ENCODE measurements at places on chromosomes 4 and X.
A peak's percentile ranks its signal among the peaks of the same experiment; 100 is the strongest.

DNA sequence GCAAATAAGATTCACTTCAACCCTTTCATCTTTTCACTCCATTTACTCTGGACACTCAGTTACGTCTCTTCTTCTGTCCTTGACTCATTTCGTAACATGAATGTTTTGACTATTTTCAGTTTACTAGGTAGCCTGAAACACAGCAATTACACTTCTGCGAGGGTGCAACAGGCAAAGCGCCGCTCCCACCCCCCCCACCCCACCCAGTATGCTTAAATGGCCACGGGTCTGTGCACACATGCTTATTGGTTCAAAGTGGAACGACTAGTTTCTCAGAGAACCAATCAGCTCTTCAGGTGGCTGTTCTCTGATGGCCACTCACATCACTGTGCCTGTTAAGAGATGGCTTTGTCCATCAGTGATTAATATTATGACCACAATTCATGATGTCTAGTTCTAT lies 3.5 kb downstream of the BEND4 start:
- no peak for DNase-seq

DNA sequence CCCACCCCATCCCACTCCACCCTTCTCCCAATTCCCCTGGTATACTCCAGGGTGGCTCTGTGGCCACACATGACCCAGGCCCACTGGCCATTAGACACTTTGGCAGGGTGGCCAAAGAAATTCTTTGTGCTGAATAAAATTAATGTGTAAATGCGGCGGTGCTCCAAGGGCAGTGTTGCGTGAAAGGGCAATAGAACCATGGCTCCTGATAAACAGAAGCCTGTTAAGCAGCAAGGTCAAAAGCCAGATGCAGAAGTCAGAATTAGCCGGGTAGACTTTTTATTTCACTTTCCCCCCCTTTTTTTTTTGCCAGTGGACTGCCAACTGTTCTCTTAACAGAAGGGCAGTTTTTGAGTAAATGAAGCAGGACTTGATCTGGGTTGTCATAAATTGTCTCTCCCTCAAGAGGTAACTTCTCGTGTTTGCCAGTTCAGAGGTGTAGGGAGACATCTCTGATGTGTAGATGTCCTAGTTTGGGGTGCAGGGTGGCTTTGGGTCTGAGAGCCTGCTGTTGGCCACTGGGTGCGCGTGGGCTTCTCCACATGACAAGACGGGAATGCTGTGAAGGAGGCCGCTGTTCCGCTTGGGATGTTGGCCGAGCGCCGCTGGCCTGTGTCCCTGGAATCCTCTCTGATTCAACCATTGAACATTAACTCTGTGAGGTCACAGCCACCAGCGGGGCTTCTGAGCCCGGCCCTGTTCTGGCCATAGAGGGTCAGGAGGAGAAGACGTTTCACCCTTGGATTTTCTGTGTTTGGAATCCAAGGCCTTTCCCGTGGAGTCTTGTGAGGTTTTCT lies 139.5 kb downstream of the TBL1X start:
- DNase-seq, result no peak

DNA sequence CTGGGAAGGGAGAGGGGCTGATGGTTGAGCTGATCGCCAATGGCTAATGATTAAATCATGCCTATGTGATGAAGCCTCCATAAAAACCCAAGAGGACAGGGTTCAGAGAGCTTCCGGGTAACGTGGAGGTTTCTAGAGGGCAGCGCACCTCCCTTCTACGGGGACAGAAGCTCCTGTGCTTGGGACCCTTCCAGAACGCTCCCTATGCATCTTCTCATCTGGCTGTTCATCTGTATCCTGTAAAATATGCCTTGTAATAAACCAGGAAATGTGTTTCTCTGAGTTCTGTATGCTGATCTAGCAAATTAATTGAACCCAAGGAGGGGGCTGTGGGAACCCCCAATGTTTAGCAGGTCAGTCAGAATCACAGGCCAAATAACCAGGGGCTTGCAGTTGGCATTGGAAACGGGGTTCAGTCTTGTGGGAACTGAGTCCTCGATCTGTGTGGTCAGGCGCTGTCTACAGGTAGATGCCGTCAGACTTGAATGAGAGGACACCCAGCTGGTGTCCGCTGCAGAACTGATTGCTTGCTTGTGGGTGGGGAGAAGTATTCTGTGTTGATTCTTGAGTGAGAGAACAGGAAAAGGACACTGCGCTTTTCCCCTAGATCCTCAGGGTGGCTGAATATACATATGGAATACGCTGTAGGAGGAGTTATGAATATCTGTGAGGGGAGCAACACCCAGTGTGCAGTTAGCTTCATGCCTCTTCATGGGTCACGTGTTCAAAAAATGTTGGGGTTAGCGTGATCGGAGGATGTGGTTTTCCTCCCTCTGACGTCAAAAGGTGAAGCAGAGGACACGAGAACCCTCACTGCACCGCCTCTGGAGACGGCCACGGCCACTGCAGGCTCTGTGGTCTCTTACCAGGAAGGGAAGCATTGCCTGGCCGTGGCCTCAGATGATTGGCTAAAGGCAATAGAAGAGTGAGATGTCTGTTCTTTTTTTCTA lies 29.2 kb downstream of the HTT-AS start:
- peak; percentile 54 for DNase-seq

- DNase-seq, result no peak
Observed at GRCh38 chrX:18828832-18829404, 121.5 kb downstream of the PPEF1 start.

DNA sequence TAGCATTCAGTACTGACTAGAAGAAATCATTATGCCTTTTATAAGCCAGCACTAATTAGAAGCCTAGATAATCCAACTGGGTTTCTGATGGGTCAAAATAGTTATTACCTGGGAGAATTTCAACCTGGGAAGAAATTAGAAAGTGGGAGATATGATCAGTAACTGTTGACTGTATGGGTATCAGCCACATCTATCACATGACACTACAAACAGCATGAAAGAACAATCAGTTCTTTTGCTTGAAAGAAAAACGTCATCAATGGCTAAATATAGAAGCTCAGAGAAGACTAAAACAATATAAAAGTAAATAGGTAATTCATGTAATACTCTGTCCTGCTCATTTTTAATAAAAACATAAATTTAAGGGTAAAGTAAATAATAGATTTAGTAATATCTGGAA lies 145.1 kb downstream of the CAMK2D start:
- DNase-seq, result no peak

- no peak for DNase-seq
Observed at GRCh38 chrX:152202886-152203285, 64.5 kb upstream of the MAGEA10 start.

DNA sequence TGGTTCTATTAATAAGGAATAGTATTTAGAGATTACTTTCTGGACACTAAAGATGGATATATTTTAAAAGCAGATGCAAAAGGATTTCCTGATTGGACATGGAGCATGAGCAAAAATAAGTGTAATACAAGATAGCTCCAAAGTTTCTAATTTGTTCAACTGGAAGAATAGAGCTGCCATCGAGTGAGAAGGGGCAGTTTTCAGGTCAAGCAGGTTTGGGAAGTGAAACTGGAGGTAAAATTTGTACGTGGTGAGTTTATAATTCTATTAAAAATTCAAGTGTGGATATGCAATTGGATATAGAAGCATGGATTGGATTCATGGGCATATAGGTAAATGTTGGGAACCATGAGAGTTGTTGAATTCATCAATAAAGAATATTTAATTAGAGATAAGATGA lies 31.8 kb downstream of the PRDM8 start:
- DNase-seq, result no peak

DNA sequence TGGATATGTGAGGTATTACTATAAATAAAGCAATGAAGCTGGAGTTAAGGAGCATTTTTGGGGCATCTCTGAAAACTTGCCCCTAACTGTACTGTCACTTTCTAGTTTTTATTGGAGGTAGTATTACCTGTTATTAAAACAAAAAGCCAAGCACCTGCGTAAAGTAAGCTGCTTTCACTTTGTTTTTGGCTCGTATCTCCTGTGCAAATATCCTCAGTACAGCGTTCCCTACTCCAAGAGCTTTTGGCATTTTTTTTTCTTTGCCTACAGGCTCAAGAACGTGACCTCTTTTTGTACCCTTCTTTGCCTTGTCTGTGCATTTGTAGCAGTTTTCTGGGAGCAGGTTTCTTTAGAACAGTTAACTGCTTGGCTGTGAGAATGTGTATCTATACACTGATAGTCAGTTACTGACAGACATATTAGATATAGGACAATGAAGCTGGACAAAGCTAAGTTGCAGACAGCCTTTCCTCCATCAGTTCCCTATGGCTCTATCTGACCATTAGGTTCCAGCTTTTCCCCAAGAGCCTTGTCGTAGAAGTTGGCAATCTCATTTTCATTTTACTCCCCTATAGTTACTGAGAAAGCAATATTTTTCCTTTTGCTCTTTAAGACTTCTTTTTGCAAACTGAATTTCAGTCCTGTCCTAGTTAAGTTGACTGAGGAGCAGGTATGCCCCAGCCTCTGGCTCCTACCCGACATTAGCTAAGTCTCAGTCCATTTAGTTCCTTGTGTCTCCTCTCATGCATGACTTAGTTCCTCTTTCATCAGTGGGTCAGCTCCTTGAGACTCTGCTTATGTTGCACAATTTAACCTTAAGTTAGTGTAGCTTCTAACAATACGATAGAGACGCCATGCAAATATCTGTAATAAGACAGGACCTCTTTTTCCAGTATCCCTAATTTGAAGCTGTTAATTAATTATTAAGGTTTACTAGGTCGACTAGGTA lies 71.5 kb upstream of the HPRT1 start:
- peak; percentile 81 for DNase-seq

DNA sequence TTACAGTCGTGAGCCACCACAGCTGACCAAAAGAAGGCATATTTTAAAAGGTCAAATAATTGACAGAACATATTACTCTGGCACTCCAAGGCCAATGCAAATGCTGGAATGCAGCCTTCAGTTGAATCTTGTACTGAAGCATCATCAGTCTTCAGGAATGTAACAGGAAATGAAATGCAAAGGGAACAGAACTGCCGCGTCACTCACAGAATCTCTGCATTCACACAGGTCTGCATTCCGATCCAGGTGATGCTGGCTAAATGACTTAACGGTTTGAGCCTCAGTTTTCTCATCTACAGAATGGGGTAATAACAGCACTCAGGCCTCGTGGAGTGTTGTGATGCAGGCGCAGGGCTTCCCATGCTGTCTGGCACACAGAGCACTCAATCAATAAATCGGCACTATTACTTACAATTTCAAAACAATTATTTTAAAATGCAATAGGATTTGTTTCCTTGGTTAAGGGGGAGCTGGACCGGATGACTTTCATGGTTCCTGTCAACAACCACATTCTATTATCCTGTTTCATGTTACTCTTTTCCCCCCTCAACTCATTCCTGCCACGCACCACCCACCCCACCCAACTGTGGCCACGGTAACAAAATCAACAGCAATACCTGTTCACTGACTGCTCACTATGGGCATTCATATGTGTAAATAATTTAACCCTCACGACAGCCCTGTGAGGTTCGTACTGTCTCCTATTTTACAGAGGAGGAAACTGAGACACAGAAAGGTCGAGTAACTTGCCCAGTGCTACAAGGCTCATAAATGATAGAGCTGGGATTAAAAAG lies 32.4 kb downstream of the IGFBP7 start:
- no peak for DNase-seq

DNA sequence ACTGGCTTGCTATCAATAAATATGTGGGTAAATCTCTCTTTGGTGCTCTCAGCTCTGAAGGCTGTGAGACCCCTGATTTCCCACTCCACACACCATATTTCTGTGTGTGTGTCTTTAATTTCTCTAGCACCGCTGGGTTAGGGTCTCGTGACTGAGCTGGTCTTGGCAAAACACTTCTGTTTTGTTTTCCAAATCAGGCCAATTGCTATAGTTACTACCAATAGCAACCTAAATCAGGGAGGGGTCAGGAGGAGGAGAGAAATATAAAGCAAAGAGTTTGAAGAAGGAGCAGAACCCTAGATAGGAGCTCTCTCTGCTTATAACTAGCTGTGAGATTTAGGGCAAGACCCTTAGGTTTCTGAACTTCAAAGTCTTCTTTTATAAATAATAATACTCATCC lies 250.5 kb upstream of the IGFBP7 start:
- no peak for DNase-seq

GRCh38 chr4:1072830-1073446 lies 40.4 kb downstream of the RNF212 start:
- DNase-seq, result peak; percentile 81

GRCh38 chr4:60314416-60314815 lies 885.7 kb upstream of the ADGRL3 start:
- DNase-seq, result no peak

DNA sequence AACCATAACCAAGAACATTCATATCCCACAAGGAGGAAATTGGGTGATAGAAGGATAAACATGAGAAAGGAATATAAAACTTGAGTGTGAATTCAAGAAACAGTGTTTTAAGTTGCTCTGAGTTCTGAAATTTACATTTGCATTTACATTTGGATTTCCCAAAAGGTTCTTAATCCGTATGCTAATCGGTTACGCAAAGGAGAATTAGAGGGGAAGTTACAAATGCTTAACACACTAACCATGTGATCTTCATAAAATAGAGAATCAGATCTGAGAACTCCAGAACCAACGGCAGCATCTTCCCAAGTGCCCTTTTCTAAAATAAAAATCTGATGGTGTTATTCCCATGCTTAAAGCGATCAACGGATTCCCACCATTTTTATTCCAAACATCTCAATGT lies 48.0 kb downstream of the PROM1 start:
- DNase-seq, result no peak

GRCh38 chrX:53262918-53263394 lies 18.4 kb downstream of the IQSEC2 start:
- peak; percentile 72 for DNase-seq

DNA sequence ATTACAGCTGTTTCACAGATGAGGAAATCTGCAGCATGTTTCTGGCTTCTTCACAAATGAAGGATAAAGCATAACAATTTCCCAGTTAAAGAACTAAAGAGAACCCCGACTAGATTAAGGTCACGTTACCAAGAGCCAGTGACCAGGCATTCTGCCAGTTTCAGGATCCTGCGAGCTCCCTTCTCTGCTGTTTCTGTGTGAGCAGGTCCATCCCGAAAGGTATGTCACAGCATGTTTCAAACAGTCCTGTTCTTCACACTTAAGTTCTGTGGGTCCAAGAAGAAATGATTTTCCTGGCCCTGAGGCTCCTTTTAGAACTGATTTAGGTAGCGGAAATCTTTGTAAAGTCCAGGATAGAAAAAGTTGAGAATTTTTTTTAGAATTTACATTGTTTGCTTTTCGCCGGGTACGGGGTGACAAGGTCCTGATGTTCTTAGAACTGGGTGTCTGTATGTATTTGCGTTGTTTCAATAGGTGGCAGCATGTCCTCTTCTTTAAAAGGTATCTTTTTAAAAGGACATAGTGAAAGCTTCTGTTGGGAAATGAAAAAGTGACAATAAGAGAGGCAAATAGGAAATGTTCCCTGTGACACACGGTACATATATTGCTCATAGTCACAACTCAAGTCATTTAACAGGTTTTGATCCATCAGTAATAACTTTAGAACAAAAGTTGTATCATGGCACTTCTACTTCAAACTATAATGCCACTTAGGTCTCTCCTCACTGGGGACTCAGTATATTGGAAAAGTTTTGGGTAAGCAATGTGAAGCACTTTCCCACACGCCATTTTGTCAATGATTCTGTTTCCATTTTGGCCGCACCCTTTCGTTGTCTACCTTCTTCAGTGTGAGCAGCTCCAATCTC lies 18.4 kb downstream of the IL21 start:
- DNase-seq, result peak; percentile 88

Data from OCI-M1 (cell line).